HS-5 (cell line): ENCODE measurements at places on chromosomes 11 and 22.

DNA sequence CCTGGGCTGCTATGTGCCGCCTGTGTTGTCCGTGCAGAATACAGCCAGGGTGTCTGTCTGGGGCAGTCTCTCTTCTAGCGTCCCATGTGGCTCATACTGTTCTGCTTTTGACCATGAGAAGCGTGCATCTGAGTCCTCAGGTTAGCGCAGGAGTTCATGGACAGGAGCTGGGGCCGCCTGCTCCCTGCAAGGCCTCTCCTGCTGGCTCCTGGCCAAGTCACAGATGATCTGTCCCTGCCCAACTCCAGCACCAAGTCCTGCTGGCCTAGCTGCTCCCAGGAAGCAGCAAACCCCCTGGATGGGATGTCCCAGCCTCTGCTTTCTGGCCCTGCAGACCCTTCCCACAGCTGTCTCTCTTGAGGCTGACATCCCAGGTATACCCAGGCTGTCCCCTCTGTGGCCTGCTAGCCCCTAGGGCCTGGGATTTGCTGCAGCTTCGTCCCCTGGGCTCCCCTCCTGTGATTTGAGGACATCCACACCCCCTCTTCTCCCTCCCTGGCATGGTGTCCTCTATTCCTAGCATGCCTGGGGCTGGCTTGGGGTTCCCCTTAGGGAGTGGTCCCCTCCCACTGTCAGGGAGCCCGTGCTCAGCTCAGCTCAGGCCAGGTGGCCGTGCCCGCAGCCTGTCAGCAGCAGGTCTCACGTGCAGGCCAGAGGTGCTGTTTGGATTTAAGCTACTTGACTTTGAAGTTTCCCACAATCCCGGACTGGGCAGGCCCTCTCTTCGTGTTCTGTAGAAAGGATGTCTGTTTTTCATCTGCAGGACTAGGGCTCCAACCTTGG lies 17.8 kb downstream of the PRR5 start:
- DNase-seq, result no peak

- DNase-seq, result peak; percentile 15
These were observed 1205.1 kb upstream of the CNTN5 start for GRCh38 chr11:97815667-97816066.

DNA sequence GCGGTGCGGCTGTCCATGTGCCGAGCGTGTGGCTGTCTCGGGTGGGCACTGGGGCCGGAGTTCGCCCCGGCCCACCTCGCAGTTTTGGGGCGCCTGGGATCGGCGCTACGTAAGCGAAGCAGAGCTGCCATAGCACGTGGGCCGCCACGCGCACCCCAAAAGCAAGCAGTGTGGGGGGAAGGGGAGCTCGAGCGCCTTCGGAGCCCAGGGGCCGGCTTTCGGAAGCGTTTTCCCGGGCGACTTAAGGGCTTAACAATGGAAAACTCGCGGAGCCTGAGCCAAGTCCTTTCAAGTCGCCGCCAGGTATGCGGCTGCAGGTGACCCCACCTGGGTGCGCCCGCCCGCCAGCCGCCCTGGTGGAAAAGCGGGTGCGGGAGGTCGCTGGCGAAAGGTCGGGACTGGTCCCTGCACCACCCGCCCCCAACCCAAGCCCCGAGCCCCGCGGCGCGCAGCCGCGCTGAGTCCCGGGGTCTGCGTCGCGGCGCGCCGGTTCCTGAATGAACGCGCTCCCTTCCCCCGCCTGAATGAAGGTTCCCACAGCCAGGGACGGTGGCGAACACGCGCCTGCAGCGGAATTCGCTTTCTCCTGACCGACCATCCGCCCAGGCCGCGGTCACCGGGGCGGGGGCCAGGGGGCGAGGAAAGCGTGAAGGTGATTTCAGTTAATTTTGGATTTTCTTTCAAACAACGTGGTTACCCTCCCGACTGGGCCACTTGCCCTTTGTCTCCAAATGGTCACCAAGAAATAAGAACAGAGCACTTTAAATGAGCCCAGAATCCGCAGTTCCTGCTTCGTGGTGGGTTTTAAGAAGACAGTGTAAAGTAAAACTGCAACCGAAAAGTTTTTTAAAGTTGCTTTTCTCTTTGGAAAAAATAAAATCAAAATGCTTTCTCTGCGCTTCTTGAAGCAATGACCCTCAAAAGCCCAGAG lies 2.8 kb upstream of the CCND1 start:
- no peak for DNase-seq

GRCh38 chr11:68503792-68504191 lies 43.2 kb downstream of the PPP6R3 start:
- DNase-seq, result no peak

DNA sequence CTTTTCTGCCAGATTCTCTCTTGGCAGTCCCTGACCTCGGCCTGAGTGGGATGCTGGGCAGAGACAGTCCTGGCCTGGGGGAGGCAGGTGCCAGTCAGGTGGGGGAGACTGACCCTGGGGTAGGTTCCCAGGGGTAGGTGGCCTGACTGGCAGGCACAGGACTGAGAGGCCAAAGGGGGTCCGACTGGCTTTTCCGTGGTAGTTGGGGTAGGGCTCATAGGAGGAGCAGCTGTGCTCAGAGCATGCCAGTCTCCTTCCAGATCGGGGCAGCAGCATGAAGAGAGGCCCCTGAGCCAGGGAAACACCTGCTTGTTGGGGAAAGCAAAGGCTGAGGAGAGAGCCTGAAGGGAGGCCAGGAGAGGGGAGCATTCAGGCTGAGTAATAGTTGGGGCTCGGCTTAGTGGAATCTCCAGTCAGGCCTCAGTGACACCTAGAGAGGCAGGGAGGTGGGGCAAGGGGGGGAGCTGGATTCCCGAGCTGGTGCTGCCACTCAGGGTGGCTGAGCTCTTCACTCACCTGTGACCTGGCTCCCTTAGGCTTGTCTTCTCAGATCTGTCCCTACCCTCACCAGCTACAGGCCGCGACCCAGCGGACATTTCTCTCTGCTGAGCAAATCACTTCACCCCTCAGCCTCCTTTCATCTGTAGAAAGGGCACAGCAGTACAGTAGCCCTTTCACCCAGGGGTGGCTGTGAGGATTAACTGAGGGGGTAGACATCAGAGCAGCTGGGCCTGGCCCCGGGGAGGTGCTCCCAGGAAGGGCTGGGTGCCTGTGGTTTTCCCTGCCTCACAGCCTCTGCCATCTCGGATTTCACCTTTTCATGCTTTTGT lies 26.2 kb downstream of the MCM5 start:
- no peak for DNase-seq

DNA sequence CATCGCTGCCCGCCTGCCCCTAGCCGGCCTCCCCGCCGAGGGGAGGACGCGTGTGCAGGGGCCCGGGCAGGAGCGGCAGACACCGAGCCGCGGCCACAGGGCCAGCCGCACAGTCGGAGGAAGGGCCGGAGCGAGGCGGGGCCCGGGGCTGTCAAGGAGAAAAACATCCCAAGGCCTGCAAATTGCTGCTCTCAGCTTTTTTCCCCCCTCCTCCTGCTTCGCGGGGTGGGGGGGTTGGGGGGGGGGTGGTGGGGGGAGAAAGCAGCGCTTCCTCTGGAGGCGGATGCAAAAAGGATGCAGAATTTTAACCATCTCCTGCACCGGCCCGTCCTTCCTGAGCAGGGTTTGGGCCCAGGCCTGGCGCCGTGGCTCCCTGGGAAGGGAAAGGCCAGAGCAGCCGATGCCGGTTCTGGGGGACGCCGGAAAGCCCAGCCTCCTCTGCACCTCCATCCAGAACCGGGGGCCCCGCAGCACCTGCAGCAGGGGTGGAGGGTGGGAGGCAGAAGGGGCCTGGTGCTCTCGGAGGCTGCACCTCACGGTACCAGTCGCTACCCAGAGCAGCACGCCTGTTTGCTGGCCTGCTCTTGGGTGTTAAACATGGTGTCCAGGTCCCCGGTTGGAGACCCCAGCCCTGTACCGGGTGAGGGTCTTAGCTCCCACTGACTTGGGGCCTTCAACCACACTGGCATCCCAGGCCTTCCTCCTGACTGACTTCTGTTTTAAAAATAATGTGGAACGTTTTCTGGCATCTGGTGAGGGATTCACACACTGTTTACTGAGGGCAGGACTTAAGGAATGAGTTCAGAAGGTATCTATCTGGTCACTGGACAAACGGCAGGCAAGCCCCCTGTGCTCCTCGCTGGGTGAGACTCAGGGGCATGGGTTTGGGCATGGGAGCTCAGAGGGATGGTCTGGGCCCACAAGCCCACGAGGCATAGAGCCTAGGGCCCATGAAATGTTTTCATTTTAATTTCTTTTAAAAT lies 77.4 kb upstream of the WNT7B start:
- no peak for DNase-seq

- no peak for DNase-seq
These were observed 16.5 kb downstream of the TUB start for GRCh38 chr11:8097468-8097867.

- DNase-seq, result no peak
These were observed 180.6 kb downstream of the TBC1D22A start for GRCh38 chr22:46942799-46943785.

DNA sequence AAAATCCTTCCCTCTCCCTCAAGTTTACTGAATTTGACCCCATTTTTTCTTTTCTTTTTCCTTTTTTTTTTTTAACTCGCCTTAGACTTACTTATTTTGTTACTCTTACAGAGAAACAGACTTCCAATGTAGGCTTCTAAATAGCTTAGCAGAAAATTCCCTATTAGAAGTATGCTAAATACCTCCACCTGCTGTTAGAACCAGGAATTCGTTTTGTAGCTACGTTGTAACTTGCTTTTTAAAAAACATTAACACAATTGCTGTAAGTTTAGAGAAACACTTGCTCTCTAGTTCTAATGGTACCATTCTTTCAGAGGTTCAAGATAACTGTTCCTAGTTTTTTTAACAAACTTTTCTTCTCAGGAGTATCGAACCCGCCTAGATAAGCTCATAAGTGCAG lies 324.2 kb downstream of the DCDC1 start:
- DNase-seq, result no peak

DNA sequence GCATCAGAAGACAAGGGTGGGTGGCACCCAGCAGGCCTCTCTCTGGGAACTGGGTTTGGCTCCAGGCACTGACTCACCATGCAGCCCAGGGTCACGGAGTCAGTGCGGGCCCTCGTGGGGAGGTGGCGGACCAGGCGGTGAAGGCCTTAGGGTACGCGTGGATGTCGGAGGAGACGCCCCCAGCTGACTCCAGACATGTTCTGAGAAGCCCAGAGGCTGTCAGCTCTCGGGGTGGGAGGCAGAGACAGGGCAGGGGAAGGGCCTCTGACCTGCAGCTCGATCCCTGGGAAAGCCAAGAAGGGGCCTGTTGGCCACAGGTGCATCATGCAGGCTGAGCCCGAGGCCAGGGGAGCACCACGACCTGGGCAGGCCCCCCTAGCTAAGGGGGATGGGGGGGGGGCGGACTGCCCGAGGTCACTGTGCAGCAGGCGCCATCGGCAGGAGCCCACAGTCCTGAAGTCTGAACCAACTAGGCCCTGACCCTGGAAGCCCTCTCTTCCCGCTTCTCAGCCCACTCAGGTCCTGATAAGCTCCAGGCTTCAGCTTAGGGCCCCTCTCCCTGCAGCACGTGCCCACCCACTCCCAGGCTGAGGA lies 18.0 kb downstream of the MOB2 start:
- no peak for DNase-seq
